ENCODE measurements at places on chromosomes 5 and 9. TPM values are rescaled to one million over a fixed set of nuclear protein-coding genes. Genes with fewer than 3 reads are reported as not detected.

Gene OTP
- total RNA-seq = 0.12 TPM

Gene KCNIP1
- total RNA-seq = not detected

Gene PCDHB3
- not detected for total RNA-seq

Gene CDHR2
- not detected for total RNA-seq

Gene LURAP1L
- 21.8 TPM for total RNA-seq

Gene SYK
- 0.04 TPM for total RNA-seq

Gene ADRB2
- 0.73 TPM for total RNA-seq

Gene GPRIN1
- total RNA-seq = 10.3 TPM

Gene MLANA
- not detected for total RNA-seq

All from A549 treated with ZK216348 at 1 μM for 4 hours (cell line).